NCI-H1417 (cell line): ENCODE measurements at places on chromosomes 3 and 15.

GRCh38 chr3:164351131-164351530 lies 727.2 kb downstream of the SI start:
- DNase-seq: no peak

- no peak for DNase-seq
These were observed 52.3 kb upstream of the PIAS1 start for GRCh38 chr15:68001811-68002210.

GRCh38 chr3:816605-817004 lies 276.2 kb upstream of the CNTN6 start:
- DNase-seq: no peak

DNA sequence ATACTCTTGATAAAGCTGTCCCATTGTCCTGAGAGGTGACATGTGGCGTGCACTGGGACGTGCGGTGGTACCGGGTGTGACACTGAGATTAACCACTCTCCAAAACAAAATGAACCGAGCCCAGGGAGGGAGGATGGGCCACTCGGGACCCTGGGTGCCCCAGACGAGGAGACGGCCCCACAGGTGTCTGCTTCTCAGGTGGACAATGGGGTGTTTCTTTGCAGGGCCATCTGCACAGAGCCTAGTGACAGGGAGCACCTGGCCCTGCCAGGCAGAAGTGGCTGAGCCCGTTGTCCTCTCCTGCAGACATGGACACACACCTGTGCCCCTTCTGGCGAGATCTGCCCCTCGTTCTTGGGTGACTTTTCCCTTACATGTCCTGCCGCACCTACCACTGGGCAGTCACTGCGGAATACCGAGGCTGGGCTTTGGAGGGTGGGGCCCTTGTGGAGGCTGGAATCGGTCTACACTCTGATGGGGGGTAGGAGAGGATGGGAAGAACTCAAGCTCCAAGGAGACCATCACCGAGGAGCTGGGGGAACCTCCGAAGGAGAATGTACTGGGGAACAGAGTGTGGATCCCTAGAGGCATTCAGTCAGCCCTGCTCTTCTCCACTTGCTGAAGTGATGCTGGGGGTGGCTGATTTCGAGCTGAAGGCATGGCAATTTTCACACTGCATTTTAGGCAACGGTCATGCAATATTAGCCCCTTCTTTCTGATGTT lies 153.5 kb downstream of the ATP10A start:
- no peak for DNase-seq

DNA sequence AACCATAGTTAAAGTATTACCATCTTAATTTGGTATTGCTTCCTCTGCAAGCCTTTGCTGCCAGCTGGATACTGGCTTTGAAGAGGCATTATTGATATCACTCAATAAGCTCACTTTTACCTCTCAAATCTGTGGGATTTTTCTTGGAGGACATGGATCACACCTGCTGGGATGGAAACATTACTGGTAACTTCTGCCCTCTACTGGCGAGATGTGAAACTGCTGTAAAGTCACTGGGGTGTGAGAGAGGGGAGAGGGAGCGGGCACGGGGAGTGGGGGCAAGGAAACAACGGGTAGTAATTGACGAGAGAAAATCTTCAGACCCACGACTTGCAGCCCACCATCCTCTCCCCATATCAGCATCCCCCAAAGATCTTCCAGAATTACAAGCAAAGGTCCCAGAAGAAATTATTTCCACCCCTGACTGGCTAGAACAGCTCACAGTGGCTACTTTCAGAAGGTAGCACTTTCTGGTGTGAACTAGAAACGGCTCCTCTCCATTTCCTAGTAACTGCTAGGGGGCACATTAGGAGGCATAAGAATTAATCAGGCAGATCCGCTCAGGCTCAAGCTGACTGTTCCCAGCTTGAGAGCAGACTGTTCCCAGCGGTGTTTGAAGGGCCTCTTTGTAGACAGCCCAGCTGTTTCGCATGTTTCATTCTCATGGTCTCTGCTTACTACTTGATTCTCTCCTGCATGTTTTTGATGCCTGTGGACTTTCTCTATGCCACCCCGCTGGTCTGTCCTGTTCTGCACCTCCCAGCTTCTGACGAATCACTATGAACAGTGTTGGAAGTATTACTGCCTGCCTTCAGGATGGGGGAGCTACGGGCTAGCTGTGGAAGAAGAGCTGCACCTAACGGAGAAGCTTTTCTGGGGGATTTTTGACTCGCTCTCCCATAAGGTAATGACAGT lies 230.4 kb upstream of the CHRM5 start:
- DNase-seq: peak; percentile 53

DNA sequence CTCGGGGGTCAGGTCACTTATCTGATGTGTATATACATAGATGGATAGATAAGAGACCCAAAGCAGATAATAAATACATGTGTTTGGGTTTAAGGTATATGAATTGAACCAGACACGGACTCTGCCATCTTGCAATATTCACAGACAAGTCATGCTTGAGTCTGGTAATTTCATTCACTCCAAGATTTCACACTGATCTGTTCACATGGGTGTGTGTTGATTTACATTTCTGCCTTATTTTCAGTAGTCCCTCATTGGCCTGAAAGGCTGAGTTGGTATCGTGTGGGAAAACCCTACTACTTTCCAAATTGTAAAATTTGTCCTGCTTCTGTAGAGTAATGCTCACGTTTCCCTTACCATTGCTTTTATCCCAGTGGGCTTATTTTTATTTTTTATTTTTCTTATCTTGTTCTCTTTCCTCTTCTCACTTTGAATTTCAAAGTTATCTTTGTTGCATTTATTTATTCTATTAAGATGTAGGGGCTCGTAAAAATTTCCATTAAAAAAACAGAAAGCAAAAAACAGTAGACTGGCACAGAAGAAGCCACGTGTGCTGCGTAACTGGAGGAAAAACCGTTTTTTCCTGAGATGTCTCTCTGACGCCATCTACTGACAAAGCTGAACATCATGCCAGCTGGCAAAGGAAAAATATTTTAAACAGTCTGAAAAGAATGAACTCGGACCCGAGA lies 10.8 kb upstream of the MFSD1 start:
- peak; percentile 34 for DNase-seq

GRCh38 chr15:25694823-25695312 lies 168.3 kb downstream of the ATP10A start:
- DNase-seq: no peak

GRCh38 chr3:67018105-67018788 lies 20.1 kb downstream of the KBTBD8 start:
- DNase-seq: no peak

DNA sequence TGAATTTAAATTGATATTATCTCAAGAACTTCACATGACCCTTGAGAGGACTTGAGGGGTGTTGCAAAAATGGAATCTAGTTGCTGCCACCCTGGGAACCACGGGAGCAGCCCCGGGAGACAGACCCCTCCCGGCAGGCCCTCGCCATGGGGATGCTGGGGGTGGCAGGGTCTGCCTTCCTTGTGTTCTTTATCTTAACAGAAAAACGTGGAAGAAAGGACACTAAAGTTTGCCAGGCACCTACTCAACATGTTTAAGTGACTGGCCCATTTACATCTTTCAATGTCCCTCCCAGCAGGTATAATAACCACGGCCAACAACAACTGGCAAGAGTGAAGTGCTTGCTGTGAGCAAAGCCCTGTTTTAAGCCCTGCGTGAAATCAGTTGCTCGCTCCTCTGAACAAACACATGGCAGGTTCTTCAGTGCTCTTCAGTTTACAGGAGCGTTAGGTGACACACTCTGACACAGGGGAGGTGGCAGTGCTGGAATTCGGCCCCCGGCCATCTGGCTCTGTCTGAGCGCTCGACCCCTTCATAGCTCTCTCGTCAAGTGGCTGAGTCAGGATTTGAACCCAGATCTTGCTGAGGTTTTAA lies 112.5 kb downstream of the ASB7 start:
- DNase-seq: peak; percentile 37

GRCh38 chr15:26702381-26702780 lies 70.5 kb downstream of the GABRB3 start:
- DNase-seq: peak; percentile 56

- no peak for DNase-seq
These were observed 19.7 kb downstream of the DENND6A start for GRCh38 chr3:57673156-57673555.

DNA sequence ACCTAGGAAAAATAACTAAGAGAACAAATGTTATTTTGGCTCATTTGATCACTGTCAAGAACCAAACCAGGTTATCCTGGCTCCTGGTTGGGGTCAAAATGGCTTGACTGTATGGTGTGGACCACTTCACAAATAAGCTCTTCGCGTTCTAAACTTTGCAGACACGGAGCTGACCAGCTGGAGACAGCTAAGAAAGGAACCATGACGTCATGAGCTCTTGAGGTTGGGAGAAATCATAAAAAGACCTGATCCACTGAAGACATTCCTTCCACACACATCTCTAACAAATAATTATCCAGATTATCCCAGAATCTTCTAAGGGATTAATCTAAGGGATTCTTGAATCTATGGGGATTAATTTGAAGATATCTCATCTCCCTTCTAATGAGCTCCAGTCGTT lies 321.5 kb upstream of the IGF1R start:
- DNase-seq: no peak

DNA sequence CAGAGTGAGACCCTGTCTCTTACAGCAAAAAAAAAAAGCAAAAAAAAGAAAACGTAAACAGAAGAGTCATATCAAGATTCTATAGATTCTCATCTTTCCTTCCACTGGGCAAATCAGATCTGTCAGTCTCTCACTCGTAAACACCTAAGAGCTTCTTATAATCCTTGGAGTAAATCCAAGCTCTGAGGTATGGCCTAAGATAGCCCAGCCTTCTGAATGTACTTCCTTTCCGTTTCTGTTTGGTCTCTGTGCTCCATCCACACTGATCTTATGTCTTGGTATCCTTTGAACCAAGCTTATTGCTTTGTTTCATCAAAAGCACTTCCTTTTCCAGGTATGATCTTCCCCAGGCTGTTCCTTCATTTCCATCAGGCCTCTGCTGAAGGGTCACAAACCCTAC lies 137.8 kb downstream of the CADPS start:
- no peak for DNase-seq

DNA sequence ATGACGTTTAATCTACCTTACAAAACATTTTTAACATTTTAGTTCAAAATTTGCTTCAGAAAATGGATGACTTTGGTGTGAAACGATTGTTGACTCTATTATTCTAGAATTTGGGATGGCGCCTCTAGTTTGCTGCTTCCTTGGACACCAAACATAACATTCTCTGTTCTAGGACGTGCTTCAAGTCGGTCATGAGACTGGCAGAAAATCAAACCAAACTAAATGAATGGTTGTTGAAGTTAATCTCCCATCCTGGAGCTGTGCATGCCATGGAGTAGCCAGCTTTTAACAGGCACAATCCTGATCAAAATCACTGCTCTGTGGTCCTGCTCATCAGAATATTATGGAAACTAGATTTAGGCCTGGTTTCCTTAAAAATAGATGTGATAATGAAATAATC lies 9.6 kb upstream of the LRRFIP2 start:
- DNase-seq: no peak

DNA sequence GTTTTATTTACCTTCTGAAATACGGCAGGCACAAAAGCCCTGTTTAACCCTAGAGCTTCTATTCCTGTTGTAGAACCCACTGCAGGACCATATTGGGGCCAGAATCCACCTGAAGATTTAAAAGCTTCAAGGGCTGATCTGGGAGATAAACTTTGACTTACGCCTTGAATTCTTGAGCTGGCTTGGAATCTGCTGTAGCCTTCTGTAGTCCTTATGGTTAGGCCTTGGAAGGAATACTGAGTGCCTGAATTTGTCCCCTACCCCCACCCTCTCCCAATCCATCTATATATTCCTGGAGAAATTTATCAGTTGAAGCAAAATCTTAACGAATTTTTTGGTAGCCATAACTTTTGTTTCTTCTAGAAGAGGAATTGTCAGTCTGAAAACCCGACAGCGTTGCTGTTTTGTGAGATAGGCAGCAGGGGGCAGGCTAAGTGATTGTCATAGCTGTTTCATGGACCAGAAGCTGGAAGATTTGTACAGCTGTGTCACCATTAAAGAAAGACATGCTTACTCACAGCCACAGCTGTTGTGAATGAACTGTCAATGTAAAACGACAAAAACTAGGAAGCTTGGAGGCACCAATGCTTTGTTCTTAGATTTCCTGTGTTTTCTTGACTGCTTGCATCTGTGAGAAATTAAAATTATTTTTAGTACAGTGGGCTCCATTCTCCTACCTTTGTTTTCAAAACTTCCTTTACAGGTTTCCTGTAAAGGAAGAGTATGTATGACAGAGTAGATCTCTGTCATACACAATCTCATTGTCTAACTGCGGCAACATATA lies 12.8 kb downstream of the LXN start:
- DNase-seq: peak; percentile 2

DNA sequence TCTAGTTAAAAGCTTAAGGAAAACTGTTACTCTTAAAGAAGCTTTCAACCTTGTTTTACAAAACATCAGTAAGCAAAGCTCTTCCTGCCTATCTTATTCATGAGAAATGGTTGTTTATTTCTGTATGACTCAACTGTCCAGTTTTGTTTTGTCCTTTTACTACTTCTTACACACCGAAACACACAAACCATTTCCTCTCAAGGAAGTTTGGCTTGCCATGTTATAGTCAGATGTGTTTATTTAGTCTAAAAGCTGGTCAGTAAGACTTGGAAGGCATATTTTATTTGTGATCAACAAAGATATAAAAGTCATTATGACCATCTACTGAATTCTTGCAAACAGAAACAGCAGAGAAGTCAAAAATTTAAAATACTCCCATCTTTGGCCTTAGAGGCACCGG lies 53.2 kb upstream of the RBSN start:
- DNase-seq: no peak

- DNase-seq: no peak
These were observed 48.1 kb downstream of the STAC start for GRCh38 chr3:36428445-36428844.

- DNase-seq: no peak
These were observed 29.8 kb upstream of the EPHB3 start for GRCh38 chr3:184531626-184532280.

GRCh38 chr3:184583578-184584451 lies 22.2 kb downstream of the EPHB3 start:
- peak; percentile 91 for DNase-seq

DNA sequence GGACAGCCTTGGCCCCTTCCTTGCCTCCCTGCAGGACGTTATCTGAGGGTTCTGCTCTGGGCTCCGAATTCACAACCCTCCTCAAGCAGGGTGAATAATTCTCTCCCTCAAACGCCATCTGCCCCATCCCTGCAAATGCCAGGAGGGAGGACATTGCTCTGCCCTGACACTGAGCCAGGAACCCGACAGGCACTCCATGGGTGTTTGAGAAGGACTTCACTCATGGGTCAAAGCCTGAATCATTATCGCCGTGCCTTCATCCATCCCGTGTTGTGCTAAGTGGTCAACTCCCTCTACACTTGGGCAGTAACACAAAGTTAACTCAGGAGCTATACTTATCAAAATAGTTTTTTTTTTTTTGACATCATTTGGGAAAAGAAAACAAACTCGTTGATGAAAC lies 261.8 kb upstream of the IGF1R start:
- no peak for DNase-seq

GRCh38 chr15:52551762-52552161 lies 17.1 kb downstream of the ARPP19 start:
- DNase-seq: no peak
